ENCODE measurements at places on chromosomes 16 and 17. TPM values are rescaled to one million over a fixed set of nuclear protein-coding genes. Genes with fewer than 3 reads are reported as not detected.

DNA sequence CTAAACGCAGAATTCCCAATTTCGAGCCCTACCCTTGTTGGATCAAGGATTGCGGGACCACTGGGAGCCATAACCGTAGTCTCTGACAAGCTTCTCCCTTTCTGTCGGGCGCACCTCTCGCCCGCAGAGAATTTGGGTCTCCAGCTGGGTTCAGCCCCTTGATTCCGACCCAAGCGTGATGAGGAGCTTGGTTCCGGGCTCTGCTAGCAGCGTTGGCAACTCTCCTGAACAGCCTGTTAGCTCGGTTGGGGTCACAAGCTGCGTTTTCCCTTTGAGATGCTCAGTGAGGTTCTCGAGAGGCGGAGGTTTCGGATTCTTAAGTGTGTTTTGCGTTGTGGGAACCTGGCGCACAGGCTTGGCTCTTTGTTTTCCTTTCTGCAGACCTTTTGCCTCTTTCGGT lies 655 bp downstream of the ATXN1L start:
- H3K27ac ChIP-seq = peak overlapping the region; percentile 93
- peak; percentile 31 for DNase-seq
- peak overlapping the region; percentile 91 for H3K4me3 ChIP-seq
- no peaks in the 10 kb centered on the region for H3K27me3 ChIP-seq

DNA sequence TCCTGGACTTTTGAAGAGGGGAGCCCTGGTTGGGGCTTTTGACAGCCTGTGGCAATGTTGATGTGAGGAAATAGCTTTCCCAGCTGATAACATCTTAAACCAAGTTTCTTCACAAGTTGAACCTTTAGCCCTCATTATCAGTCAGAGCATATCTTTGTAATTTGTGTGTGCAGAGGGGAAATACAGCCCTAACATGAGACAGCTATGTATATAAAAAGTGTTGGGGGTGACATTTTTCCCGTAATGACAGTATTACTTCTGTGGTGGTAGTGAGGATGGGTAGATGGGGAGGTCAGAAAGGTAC lies 221.1 kb downstream of the FTO start:
- H3K4me3 ChIP-seq = no peak overlapping the region
- H3K27ac ChIP-seq = no peak overlapping the region
- DNase-seq = no peak

ANKFN1 gene
- not detected for total RNA-seq

GRCh38 chr17:33444731-33445130 lies 151.6 kb upstream of the ASIC2 start:
- no peak overlapping the region for H3K27ac ChIP-seq
- H3K36me3 ChIP-seq = no peaks in the 10 kb centered on the region
- peaks cover 2% of the 10 kb centered on the region for H3K27me3 ChIP-seq
- H3K4me1 ChIP-seq = no peaks in the 10 kb centered on the region
- no peak for DNase-seq
- H3K4me3 ChIP-seq = no peak overlapping the region

GRCh38 chr16:70152578-70153302 lies 20.8 kb upstream of the CLEC18C start:
- H3K27me3 ChIP-seq = no peaks in the 10 kb centered on the region
- H3K36me3 ChIP-seq = peaks cover 38% of the 10 kb centered on the region
- H3K4me3 ChIP-seq = no peak overlapping the region
- H3K4me1 ChIP-seq = peaks cover 6% of the 10 kb centered on the region
- DNase-seq = no peak

DHX38 gene
- total RNA-seq = 70.2 TPM

DNA sequence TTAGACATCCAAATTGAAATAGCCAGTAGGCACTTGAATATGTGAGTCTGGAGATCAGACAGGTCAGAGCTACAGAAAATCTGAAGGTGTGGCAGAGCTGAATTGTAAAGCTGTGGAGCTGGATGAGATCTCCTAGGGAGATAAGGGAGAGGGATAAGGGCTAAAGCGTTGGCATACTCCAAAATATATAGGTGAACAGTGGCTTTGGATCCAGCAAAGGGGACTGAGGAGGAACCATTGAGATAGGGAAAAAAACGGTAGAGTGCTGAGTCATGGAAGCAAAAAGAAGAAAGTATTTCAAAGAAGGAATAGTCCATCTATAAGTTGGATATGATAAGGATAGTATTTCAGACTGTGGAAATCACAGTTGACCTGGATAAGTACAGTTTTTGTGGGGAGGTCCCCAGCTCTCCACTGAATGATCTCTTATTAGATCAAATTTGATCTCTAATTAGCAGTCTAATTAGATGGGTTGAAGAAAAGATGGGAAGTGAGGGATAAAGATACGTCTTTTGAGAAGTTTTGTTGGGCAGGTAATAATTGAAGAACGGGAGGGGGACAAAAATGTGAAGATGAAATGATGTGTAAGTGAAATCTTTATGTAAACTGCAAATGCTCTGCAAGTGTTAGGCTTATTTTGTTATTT lies 587 bp upstream of the DBF4B start:
- no peak for DNase-seq
- peaks cover 3% of the 10 kb centered on the region for H3K36me3 ChIP-seq
- H3K4me1 ChIP-seq = peaks cover 9% of the 10 kb centered on the region

CCL4L2 gene
- total RNA-seq = 4.0 TPM

GPR139 gene
- total RNA-seq = not detected

DNA sequence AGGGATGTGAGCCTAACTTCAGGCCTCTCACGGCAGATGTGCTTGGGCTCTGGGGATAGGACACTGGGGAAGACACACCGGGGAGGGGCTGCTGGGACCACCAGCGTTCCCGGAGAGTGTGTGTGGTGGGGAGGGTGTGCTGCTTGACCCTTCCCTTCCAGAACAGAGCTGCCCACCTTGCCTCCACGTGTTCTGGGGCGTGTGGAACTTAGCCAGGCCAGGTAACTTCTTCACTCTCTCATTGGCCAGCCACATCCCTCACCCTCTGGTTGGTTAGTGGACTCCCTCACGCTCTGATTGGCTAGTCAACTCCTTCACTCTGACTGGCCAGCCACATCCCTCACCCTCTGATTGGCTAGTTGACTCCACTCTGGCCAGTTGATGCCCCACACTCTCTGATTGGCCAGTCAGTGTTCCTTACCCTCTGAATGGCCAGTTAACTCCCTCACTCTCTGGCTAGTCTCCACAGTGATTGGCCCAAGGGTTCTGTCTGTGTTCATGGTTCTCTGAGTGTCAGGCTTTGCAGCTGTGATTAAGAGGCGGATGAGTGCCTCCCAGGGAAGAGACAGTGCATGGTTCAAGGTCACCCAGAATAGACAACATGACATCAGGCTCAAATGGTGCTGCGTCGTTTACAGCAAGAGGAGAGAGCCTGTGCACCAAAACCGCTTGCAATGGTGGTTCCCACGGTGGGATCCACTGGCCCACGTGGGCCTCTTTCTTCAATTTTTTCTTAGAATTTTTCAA lies 10.0 kb downstream of the TMEM235 start:
- H3K4me3 ChIP-seq = no peak overlapping the region
- DNase-seq = no peak
- H3K36me3 ChIP-seq = no peaks in the 10 kb centered on the region
